ENCODE measurements at places on chromosomes 1 and 21.

DNA sequence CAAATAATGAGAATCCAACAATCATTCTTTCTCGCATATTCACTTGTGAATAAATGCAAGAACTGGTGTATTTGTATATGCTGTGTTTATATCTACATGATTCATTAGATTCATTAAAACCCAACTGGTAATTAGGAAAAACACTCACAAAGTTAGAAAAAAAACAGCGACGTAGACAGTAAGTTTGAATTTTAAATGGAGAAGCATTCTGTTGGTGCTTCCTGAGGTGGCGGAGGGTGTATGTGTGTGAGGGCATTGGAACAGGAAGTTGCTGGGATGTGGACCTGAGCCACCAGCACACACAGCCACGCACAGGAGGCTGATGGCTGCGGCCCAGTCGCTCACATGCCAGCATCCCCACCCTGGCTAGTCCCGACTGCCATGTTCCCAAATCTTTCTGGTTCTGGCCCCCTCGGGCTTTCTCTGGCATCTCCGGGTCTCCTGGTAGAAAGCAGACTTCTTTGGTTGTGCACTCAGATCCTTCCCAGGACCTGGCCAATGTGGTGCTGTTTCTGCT is 121.6 kb upstream of the IRF2BP2 start:
- H3K4me1 ChIP-seq, result peaks cover 45% of the 10 kb centered on the region
- no peak overlapping the region for H3K4me3 ChIP-seq
- no peaks in the 10 kb centered on the region for H3K27me3 ChIP-seq
- H3K36me3 ChIP-seq, result no peaks in the 10 kb centered on the region
- DNase-seq, result no peak
- H3K27ac ChIP-seq, result peak overlapping the region; percentile 54

GRCh38 chr1:234093741-234094140 is 189.3 kb downstream of the SLC35F3 start:
- DNase-seq, result no peak
- no peaks in the 10 kb centered on the region for H3K36me3 ChIP-seq
- no peak overlapping the region for H3K4me3 ChIP-seq
- no peak overlapping the region for H3K27ac ChIP-seq

GRCh38 chr1:12177156-12177998 is 10.6 kb downstream of the TNFRSF1B start:
- no peak for DNase-seq
- peaks cover 100% of the 10 kb centered on the region for H3K4me1 ChIP-seq
- H3K36me3 ChIP-seq, result no peaks in the 10 kb centered on the region
- peak overlapping the region; percentile 95 for H3K27ac ChIP-seq
- peak overlapping the region; percentile 51 for H3K4me3 ChIP-seq
- no peaks in the 10 kb centered on the region for H3K27me3 ChIP-seq

DNA sequence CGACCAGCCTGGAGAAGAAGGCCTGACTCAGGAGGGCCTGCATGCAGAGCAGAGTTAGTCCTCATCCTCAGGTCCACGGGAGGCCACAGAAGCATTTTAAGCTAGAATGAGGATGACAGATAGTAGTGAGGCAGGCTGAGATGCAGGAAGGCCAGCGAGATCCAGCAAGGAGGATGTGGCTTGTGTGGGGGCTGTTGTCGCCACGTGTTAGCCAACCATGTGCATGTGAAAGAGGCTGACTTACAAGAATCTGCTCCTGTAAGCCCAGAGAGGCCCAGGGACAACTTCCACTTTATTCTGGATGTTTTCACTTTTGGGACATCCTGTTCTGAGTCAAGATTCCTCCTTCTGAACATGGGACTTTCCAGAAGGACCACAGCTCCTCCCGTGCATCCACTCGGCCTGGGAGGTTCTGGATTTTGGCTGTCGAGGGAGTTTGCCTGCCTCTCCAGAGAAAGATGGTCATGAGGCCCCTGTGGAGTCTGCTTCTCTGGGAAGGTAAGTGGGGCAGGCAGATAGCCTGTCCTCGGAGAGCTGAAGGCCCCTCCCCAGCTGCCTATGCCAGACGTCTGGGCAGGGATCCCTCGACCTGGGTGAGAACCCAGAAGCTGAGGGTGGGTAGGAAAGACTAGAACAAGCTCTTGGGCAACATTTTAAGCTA is at the start of gene SLAMF8:
SLAMF8 (plus strand) TSS at position 433 of the 661 bp plus-strand sequence; CDS start at position 459, 26 bp downstream.
- H3K4me3 ChIP-seq, result no peak within 1 kb of the TSS
- peaks cover 22% of the 10 kb centered on the region for H3K4me1 ChIP-seq
- H3K36me3 ChIP-seq, result no peaks in the 10 kb centered on the region
- peak; percentile 42 for DNase-seq
- H3K27me3 ChIP-seq, result no peaks in the 10 kb centered on the region
- H3K27ac ChIP-seq, result peak within 1 kb of the TSS; percentile 37

GRCh38 chr1:192160196-192160595 is 1.9 kb downstream of the RGS18 start:
- no peaks in the 10 kb centered on the region for H3K36me3 ChIP-seq
- no peak overlapping the region for H3K4me3 ChIP-seq
- H3K27ac ChIP-seq, result no peak overlapping the region
- no peak for DNase-seq

- DNase-seq, result no peak
- no peaks in the 10 kb centered on the region for H3K4me1 ChIP-seq
- no peak overlapping the region for H3K27ac ChIP-seq
- H3K36me3 ChIP-seq, result no peaks in the 10 kb centered on the region
Observed at GRCh38 chr1:204107892-204108291, 35.0 kb downstream of the SOX13 start.

- H3K4me1 ChIP-seq, result peaks cover 4% of the 10 kb centered on the region
- no peak overlapping the region for H3K27ac ChIP-seq
- H3K36me3 ChIP-seq, result peaks cover 43% of the 10 kb centered on the region
- DNase-seq, result no peak
- no peaks in the 10 kb centered on the region for H3K27me3 ChIP-seq
Observed at GRCh38 chr1:10539411-10540043, 64.8 kb downstream of the PEX14 start.

- no peak overlapping the region for H3K4me3 ChIP-seq
- DNase-seq, result no peak
- H3K27me3 ChIP-seq, result no peaks in the 10 kb centered on the region
- no peaks in the 10 kb centered on the region for H3K36me3 ChIP-seq
Observed at GRCh38 chr21:14881863-14882499, 182.8 kb downstream of the NRIP1 start.

DNA sequence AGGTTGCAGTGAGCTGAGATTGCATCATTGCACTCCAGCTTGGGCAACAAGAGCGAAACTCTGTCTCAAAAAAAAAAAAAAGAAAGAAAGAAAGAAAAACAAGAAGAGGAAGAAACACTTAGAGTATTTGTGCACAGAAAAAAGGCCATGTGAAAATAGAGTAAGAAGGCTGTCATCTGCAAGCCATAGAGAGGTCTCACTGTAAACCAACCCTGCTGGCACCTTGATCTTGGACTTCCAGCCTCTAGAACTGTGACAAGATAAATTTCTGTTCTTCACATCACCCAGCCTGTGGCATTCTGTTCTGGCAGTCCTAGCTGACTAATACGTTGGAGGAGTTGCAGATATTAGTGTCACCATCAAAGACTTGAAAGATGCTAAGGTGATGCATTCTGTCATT is 12.1 kb upstream of the ZDHHC18 start:
- no peak for DNase-seq
- H3K27me3 ChIP-seq, result no peaks in the 10 kb centered on the region
- no peak overlapping the region for H3K27ac ChIP-seq
- no peak overlapping the region for H3K4me3 ChIP-seq

DNA sequence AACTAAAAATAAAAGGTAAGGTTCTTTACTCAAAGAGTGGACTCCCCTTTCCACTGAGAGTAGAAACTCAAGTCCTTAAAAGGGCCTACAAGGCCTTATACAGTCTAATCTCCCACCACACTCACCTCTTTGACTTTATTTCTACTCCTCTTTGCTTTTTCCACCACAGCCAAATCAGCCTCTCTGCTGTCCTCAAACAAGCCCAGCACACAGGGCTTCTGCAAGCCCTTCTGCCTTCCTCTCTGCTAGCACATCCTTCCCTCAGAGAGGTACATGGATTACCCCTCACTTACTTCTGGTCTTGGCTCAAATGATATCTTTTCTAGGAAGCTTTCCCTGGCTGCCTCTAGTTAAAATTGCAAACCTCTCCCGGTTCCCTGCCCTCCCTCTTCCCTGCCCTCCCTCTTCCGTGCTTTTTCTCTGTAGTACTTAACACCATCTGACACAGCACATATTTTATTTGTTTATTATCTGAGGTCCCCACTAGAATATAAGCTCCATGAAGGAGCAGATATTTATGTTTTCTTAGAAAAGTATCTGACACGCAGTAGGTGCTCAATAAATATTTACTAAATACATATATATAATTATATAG is 1.7 kb downstream of the LYST start:
- peaks cover 6% of the 10 kb centered on the region for H3K4me1 ChIP-seq
- H3K27me3 ChIP-seq, result no peaks in the 10 kb centered on the region
- H3K36me3 ChIP-seq, result no peaks in the 10 kb centered on the region

DNA sequence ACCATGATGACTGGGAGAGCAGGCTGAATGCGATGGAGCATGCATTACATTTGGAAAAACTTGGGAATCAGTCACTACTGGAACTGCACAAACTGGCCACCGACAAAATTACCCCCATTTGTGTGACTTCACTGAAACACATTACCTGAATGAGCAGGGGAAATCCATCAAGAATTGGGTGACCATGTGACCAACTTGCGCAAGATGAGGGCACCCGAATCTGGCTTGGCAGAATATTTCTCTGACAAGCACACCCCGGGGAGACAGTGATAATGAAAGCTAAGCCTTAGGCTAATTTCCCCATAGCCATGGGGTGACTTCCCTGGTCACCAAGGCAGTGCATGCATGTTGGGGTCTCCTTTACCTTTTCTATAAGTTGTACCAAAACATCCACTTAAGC is 9.1 kb downstream of the SNIP1 start:
- H3K36me3 ChIP-seq, result peaks cover 21% of the 10 kb centered on the region
- no peak overlapping the region for H3K27ac ChIP-seq
- no peaks in the 10 kb centered on the region for H3K27me3 ChIP-seq
- no peak for DNase-seq

GRCh38 chr1:216325946-216326345 is 97.3 kb downstream of the USH2A start:
- H3K36me3 ChIP-seq, result no peaks in the 10 kb centered on the region
- no peaks in the 10 kb centered on the region for H3K4me1 ChIP-seq
- DNase-seq, result no peak
- H3K4me3 ChIP-seq, result no peak overlapping the region
- H3K27me3 ChIP-seq, result no peaks in the 10 kb centered on the region

DNA sequence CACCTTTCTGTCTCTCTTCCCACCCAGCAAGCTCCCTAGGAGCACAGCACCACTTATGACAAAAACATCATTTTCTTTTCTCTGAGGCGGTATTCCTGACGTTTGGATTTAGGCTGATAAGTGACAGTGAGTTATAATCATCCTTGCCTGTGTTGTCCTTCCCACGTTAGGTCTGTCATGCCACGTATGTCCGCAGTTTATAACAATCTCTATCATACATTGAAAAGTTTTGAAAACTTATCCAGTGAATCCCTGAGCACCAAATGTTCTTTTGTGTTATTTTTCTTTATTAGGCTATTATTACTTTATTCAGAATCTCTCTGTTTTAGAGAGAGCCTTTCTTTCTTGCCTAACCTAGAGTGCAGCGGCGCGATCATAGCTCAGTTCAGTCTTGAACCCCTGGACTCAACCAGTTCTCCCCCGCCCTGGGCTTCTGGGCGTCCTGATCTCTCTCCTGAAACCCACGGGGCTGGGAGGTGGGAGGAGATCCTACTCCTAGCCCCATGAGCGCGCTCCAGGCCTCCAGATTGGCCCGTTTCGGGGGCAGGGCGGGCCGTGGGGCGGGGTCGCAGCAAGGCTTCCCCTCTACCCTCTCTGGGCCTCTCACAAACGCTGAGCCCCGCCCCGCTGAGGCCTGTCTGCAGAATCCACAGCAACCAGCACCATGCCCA is at the start of gene GSTM2:
GSTM2 (plus strand) TSS at position 606 of the 671 bp plus-strand sequence; CDS start at position 665, 59 bp downstream.
- DNase-seq, result peak; percentile 73
- H3K4me3 ChIP-seq, result peak within 1 kb of the TSS; percentile 55
- H3K27ac ChIP-seq, result no peak within 1 kb of the TSS
- H3K36me3 ChIP-seq, result no peaks in the 10 kb centered on the region
- no peaks in the 10 kb centered on the region for H3K27me3 ChIP-seq

DNA sequence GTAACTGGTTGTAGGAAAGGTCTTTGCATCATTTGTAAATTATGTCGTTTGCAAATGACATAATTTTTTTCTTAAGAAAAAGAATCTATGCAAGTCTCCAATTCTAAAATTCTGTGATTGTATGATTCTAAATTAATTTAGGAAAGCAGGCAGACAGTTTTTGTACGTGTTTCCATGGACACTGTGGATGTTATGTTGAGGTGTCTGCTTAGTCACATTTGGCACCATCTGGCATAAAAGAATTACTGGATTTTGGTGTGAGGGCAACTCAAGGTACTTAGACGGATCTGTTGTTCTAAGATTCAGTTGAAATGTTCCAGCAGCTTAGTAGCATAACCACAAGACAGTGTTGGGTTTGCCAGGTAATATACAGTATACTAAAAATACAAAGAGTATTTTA is 42.5 kb downstream of the C1orf21 start:
- no peaks in the 10 kb centered on the region for H3K27me3 ChIP-seq
- no peaks in the 10 kb centered on the region for H3K36me3 ChIP-seq
- no peak overlapping the region for H3K4me3 ChIP-seq
- no peak for DNase-seq
- no peaks in the 10 kb centered on the region for H3K4me1 ChIP-seq

DNA sequence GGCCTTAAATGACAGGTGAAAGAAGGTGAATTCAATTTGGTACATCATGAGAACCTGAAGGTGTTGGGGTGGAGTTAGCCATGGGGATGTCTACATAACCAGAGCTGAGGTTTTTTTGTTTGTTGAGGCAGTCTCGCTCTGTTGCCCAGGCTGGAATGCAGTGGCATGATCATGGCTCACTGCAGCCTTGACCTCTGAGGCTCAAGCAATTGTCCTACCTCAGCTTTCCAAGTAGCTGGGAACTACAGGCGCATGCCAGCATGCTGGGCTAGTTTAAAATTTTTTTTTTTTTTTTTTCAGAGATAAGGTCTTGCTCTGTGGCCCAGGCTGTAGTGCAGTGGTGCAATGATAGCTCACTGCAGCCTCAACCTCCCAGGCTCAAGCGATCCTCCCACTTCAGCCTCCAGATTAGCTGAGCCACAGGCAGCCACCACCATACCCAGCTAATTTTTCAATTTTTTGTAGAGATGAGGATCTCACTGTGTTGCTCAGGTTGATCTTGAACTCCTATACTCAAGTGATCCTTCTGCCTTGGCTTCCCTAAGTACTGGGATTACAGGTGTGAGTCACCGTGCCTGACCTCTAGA is 1.9 kb upstream of the MPZ start:
- no peak for DNase-seq
- H3K36me3 ChIP-seq, result no peaks in the 10 kb centered on the region
- H3K4me3 ChIP-seq, result no peak overlapping the region
- H3K27me3 ChIP-seq, result no peaks in the 10 kb centered on the region
- H3K27ac ChIP-seq, result no peak overlapping the region

DNA sequence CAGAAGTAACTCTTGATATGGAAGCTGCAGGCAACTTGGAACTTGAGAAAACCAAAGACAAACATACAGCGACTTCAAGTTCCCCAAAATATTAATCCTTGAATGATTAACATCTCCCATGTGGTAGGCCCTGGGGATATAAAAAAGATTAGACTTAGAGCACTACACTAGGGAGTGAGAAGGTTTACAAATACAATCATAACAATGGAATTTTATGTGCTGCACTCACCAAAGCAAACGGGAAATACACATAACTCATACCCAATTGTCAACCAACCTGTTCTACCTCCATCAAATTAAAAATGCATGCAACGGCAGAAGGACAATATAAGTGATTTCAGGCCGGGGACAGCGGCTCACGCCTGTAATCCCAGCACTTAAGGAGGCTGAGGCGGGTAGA is 3.7 kb downstream of the SMYD3 start:
- H3K27me3 ChIP-seq, result no peaks in the 10 kb centered on the region
- H3K36me3 ChIP-seq, result no peaks in the 10 kb centered on the region
- H3K4me3 ChIP-seq, result no peak overlapping the region
- no peaks in the 10 kb centered on the region for H3K4me1 ChIP-seq
- DNase-seq, result no peak
- H3K27ac ChIP-seq, result no peak overlapping the region
